CD4-positive, alpha-beta T cell (primary cell): ENCODE measurements at places on chromosomes 3 and 15.

GRCh38 chr3:174540116-174540908 lies 318.8 kb upstream of the NAALADL2 start:
- no peak for DNase-seq
- no peaks in the 10 kb centered on the region for H3K36me3 ChIP-seq
- H3K4me1 ChIP-seq = no peaks in the 10 kb centered on the region
- H3K27me3 ChIP-seq = no peaks in the 10 kb centered on the region
- no peak overlapping the region for H3K27ac ChIP-seq

DNA sequence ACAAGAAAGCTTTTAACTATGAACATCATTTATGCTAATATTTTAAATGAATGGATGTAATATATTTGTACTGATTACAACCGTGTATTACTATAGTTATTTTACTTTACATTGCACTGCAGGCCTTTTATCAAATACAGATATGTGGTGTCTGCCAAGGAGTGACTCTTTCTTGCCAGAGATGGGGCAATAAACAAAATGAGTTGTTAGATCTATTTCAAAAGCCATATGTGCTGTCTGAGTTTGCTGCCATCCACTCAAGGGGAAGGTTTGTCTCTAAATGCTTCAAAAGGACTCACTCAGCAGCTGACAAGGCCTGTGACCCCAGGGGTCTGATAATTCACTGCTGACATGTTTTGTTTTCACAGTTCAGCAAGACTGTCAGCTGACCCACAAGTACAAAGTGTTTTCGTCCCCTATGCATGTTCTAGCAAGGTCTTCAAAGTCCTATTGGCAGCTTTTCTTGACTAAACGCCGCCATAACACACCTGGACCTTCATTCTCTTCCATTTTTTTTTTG lies 41.3 kb upstream of the ZBED2 start:
- no peak for DNase-seq
- peaks cover 33% of the 10 kb centered on the region for H3K36me3 ChIP-seq
- H3K27ac ChIP-seq = no peak overlapping the region
- no peaks in the 10 kb centered on the region for H3K27me3 ChIP-seq

DNA sequence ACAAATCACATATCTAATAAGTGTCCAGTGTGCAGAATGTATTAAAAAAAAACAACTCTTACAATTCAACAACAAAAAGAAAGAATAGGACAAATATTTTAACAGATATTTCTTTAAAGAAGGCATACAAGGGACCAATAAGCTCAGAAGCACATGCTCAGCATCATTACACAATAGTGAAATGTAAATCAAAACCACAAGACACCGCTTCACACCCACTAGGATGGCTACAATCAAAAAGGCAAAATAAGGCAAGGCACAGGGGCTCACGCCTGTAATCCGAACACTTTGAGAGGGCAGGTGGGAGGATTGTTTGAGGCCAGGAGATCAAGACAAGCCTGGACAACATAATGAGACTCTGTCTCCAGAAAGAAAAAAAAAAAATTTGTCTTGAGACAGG lies 255.6 kb downstream of the MAGI1 start:
- no peak overlapping the region for H3K27ac ChIP-seq
- no peak overlapping the region for H3K4me3 ChIP-seq
- no peaks in the 10 kb centered on the region for H3K4me1 ChIP-seq
- H3K36me3 ChIP-seq = no peaks in the 10 kb centered on the region
- DNase-seq = no peak

GRCh38 chr3:28936154-28936553 lies 344.7 kb upstream of the RBMS3 start:
- DNase-seq = no peak
- H3K36me3 ChIP-seq = no peaks in the 10 kb centered on the region
- no peak overlapping the region for H3K27ac ChIP-seq
- no peaks in the 10 kb centered on the region for H3K4me1 ChIP-seq
- H3K27me3 ChIP-seq = no peaks in the 10 kb centered on the region

- no peak overlapping the region for H3K27ac ChIP-seq
- no peaks in the 10 kb centered on the region for H3K36me3 ChIP-seq
- H3K4me1 ChIP-seq = no peaks in the 10 kb centered on the region
- H3K4me3 ChIP-seq = no peak overlapping the region
- no peak for DNase-seq
These were observed 332.6 kb upstream of the KCNMB2 start for GRCh38 chr3:178203650-178204049.

- H3K27me3 ChIP-seq = no peaks in the 10 kb centered on the region
- no peaks in the 10 kb centered on the region for H3K36me3 ChIP-seq
- no peak overlapping the region for H3K4me3 ChIP-seq
These were observed 28.0 kb downstream of the LSM3 start for GRCh38 chr3:14206548-14207177.

DNA sequence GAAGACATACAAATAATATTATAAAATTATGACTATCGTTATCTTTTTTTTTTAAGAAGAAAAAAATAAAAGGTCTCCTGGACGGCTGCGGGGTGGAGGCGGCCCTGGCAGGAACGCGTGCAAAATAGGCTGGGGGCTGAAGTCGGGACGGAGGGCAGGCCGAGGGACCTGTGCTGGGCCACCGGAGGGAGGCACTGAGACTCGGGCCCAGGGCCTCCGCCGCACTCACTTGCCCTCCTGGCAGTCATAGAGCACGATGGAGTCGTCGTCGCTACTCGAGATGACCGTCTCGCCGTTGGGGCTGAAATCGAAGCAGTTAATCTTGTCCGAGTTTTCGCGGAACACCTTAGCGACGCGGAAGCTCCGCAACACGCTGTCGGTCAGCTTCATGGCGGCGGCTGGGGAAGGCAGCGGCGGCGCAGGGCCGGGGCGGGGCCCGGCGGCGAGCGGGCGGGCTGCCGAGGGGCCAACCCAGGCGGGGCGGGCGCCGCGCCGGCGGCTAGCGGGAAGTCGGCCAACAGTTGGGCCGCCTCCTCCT lies 408 bp downstream of the WDR82 start:
- peak overlapping the region; percentile 92 for H3K27ac ChIP-seq
- peaks cover 12% of the 10 kb centered on the region for H3K36me3 ChIP-seq
- H3K4me3 ChIP-seq = peak overlapping the region; percentile 98
- no peaks in the 10 kb centered on the region for H3K27me3 ChIP-seq
- H3K4me1 ChIP-seq = peaks cover 60% of the 10 kb centered on the region
- DNase-seq = no peak

DNA sequence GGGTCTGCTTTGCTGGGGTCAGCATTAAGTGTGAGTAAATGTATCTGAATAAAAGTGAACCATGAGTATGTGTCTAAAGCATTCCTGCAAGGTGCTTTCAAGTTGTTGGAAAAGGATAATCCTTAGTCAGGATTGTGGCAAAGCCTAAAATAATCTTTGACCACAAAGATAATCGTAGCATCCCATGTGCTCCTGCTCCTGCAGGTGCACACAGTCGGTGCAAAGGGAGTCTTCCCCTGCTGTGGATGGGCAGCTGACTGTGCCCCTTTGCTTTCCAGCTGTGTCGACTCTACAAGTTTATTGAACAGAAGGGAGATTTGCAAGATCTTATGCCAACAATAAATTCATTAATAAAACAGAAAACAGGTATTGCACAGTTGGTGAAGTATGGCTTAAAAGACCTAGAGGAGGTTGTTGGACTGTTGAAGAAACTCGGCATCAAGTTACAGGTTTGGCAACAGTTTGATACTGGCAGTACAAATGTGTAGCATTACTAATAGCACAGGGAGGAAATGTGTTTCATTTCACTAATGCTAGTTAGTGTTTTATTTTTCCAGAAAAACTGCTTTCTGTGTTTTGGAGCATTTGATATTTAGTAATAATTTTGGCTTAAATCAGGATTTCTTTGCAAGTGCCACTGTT lies 22.6 kb downstream of the SRP14 start:
- DNase-seq = no peak
- peaks cover 37% of the 10 kb centered on the region for H3K36me3 ChIP-seq
- H3K4me3 ChIP-seq = no peak overlapping the region

- H3K4me3 ChIP-seq = no peak overlapping the region
- H3K4me1 ChIP-seq = peaks cover 29% of the 10 kb centered on the region
- no peak for DNase-seq
- H3K27me3 ChIP-seq = no peaks in the 10 kb centered on the region
These were observed 10.4 kb upstream of the KLF13 start for GRCh38 chr15:31316135-31316795.

GRCh38 chr3:170751083-170751898 lies 118.7 kb downstream of the RPL22L1 start:
- H3K4me1 ChIP-seq = no peaks in the 10 kb centered on the region
- no peak for DNase-seq
- no peaks in the 10 kb centered on the region for H3K36me3 ChIP-seq
- H3K27me3 ChIP-seq = peaks cover 13% of the 10 kb centered on the region
- H3K27ac ChIP-seq = no peak overlapping the region
- no peak overlapping the region for H3K4me3 ChIP-seq

- H3K27me3 ChIP-seq = no peaks in the 10 kb centered on the region
- H3K36me3 ChIP-seq = no peaks in the 10 kb centered on the region
- H3K4me3 ChIP-seq = no peak overlapping the region
These were observed 73.9 kb downstream of the ARNT2 start for GRCh38 chr15:80478075-80478474.

GRCh38 chr3:134516905-134517304 lies 31.0 kb downstream of the CEP63 start:
- H3K4me3 ChIP-seq = no peak overlapping the region
- no peak overlapping the region for H3K27ac ChIP-seq
- no peak for DNase-seq
- H3K27me3 ChIP-seq = no peaks in the 10 kb centered on the region
- peaks cover under 1% of the 10 kb centered on the region for H3K36me3 ChIP-seq

DNA sequence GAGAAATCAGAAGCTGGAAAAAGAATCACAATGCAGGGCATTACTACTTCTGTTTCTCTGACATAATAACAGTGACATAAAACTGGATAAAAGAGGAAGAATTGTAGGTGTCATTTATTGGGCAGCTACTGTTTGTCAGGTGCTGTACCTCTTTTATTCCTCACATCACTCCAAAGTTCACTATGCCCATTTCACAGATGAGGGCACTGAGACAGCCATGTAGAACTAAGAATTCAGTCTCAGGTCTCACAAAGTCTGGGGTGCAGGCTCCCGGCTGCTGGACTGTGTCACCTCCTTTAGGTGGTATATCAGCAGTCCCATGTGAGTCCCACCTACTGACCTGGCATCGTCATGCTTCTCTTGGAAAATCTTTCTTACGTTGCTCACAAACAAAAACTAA lies 20.8 kb downstream of the TMEM212 start:
- H3K36me3 ChIP-seq = no peaks in the 10 kb centered on the region
- no peak for DNase-seq
- H3K4me1 ChIP-seq = no peaks in the 10 kb centered on the region

- no peaks in the 10 kb centered on the region for H3K36me3 ChIP-seq
- no peaks in the 10 kb centered on the region for H3K27me3 ChIP-seq
- H3K4me3 ChIP-seq = no peak overlapping the region
- H3K4me1 ChIP-seq = peaks cover 22% of the 10 kb centered on the region
These were observed 68.9 kb downstream of the FOXP1 start for GRCh38 chr3:71514621-71515020.

DNA sequence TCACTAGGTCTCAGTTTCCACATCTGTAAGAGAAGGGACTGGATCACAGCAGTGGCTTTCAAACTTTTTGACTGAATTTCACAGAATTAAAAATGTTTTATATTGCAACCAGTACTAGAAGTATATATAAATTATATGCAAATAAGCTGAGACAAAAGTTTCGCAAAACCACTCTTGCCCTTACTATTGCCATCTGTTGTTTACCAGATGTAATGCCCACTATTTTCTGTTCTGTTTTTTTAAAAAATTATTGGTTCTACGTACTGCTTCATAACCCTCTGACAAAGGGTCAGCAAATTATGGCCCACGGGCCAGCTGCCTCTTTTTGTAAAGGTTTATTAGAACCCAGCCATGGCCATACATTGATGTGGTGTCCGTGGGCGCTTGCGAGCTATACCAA lies 44.8 kb downstream of the PDIA5 start:
- no peaks in the 10 kb centered on the region for H3K4me1 ChIP-seq
- no peaks in the 10 kb centered on the region for H3K36me3 ChIP-seq
- H3K27me3 ChIP-seq = no peaks in the 10 kb centered on the region
- no peak overlapping the region for H3K4me3 ChIP-seq
- no peak for DNase-seq

DNA sequence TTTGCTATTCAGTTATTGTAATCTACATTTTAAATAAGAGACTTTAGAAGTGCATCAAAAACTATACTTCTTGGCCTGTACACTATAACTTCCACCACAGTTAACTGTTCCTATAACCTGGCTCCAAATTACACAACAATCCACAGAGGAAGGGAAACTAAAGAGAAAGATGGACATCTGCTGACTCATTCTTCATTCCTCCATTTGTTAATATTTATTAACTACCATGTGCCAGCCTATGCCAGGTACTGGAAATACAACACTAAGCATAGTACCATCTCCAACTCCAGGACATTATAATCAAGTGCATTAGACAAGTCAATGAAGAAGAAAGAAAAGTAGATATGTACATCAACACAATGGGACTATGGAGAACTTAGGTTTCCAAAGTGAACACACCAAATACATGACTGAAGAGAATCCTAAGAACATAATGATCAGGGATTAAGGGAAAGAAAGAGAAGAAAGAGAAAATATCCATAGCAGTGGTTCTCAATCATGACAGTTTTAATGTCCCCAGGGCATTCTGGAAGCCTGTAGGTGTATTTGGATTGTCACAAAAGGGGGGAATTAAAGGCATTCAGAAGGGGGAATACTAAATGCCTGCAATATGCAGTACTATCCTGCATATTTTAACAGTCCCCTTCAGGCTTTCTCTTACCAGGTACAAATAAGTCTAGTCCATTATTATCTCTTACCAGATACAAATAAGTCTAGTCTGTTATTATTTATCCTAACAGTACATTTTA lies 8.9 kb downstream of the ICE2 start:
- peaks cover 65% of the 10 kb centered on the region for H3K36me3 ChIP-seq
- H3K4me3 ChIP-seq = no peak overlapping the region
- H3K27me3 ChIP-seq = no peaks in the 10 kb centered on the region
- no peak overlapping the region for H3K27ac ChIP-seq
- no peaks in the 10 kb centered on the region for H3K4me1 ChIP-seq
- DNase-seq = no peak

GRCh38 chr3:69283496-69283895 lies 102.4 kb downstream of the FRMD4B start:
- peaks cover 6% of the 10 kb centered on the region for H3K4me1 ChIP-seq
- no peak for DNase-seq
- H3K4me3 ChIP-seq = no peak overlapping the region

DNA sequence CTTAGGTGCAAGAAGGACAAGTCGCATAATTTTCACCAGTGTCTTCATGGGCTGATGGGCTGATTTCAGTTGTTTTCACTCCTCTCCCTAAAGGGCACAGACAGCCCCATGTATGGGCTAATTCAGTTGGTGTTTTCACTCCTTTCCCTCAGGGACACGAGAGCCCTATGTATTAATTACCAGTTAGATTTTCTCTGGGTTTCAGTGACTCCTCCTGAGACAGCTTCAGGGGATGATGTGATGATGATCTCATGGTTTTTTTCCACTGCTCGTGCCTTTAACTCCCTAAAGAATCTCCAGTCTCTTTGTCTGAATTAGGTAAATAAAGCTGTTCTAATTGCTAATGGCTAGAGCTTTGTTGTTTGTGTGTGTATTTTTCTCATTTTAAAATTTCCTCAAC lies 9.9 kb downstream of the RAMAC start:
- H3K4me1 ChIP-seq = peaks cover 8% of the 10 kb centered on the region
- no peak overlapping the region for H3K4me3 ChIP-seq
- H3K36me3 ChIP-seq = peaks cover 7% of the 10 kb centered on the region

GRCh38 chr3:101890716-101891115 lies 41.4 kb downstream of the NFKBIZ start:
- DNase-seq = no peak
- no peaks in the 10 kb centered on the region for H3K4me1 ChIP-seq
- H3K27me3 ChIP-seq = no peaks in the 10 kb centered on the region
- H3K36me3 ChIP-seq = no peaks in the 10 kb centered on the region
- H3K4me3 ChIP-seq = no peak overlapping the region
